ENCODE measurements at places on chromosomes 5 and 9. TPM values are rescaled to one million over a fixed set of nuclear protein-coding genes. Genes with fewer than 3 reads are reported as not detected.

- no peak for DNase-seq
These were observed 6.8 kb upstream of the GRAMD2B start for GRCh38 chr5:126416266-126416925.

DNA sequence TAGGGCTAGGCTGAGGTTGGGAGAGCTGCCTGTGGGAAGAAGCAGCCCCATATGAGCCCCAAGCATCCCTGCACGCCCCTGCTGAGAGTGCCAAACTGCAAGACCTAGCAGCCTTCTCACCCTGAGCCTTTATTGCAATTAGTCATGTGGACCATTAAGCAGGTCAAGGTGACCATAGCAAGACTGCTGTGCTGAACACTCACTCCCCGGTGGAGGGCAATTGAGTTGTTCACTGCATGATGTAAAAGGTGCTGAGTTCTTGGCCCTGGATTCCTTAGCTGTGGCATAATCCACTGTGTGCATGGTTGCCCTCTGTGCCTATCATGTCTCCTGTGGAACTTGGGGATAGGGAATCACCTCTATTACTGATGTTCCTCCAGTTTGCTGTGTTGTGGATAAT is 131.1 kb downstream of the FOXD1 start:
- no peak for DNase-seq

The KCTD16 gene
- 0.14 TPM for total RNA-seq

DNA sequence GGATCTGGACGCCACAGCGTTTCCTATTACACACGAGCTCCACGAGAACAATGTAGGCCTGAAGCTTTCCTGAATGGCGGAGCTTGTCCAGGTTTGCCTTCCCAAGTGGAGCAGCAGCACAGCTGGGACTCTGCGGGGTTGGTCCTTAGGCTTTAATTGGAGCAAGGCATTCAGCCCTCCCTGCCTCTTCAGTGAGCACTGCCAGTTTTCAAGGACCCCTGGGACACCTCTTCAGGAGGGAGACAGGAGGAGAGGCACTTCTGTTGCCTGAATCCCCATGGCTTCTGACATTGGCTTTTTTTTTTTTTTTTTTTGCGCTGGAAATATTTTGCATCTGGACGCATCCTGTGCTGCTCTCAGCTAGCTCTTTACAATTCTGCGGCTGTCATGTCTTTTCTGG is 179.4 kb downstream of the SEMA6A start:
- no peak for DNase-seq

- no peak for DNase-seq
These were observed 99.7 kb downstream of the SCAI start for GRCh38 chr9:125043631-125044030.

The LPAR1 gene
- 29.2 TPM for total RNA-seq

- no peak for DNase-seq
These were observed 221.8 kb downstream of the SNCAIP start for GRCh38 chr5:122533825-122534224.

The IFNA1 gene
- not detected for total RNA-seq

DNA sequence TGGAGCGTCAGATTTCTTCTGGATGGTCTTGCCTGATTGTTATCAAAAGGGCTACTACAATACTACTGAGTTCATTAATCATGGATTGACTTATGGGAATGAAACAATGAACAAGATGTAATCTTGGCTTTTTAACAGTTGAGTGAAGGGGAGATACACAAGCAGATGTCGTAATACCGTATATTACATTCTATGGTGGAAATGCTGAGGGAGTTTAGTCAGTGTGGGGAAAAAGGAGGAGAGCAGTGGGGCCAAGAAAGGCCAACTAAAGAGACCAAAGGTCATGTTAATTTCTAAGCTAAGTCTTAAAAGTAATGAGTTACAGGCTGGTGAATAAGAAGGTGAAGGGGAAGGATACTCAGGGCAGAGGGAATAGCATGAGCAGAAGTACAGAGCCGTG is 29.0 kb upstream of the PSAT1 start:
- no peak for DNase-seq

DNA sequence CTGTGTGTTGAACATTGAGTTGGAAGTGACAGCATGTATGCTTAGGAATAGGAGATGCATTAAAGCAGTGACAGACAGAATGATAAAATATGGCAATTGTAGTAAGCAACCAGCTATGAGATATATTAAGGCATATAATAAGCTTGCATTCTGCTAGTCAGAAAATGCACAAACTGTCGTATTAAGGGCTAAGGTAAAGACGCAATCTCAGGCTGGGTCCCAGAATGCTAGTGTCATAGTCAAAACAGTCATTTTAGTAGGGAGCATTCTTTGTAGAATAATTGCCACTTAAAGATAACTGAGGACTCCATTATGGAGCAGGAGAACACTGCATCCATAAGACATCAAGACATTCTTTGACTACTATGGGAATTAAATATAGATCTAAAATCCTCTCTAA is 1369.7 kb upstream of the C9orf72 start:
- no peak for DNase-seq

GRCh38 chr9:84750152-84750865 is 80.8 kb downstream of the NTRK2 start:
- DNase-seq: no peak

The SPOCK1 gene
- 11.5 TPM for total RNA-seq

DNA sequence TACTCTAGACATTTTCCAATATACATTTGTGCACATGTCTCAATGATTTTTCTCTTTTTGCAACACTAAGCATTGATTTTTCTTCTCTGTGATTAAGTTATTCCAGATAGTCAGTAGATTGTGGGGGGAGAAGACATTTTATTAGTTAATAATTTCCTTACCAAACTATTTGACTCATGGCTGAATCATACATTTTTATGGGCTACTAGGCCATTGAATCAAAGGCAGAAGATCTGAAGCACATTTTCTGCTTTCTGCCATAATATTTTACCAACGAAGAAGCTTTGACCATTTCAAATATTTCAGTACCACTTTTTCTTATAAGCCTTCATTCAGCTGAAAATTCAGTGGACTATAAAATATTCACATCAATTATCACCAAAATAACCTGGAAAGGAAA is 175.6 kb downstream of the IRX2 start:
- DNase-seq: no peak

The SPINK1 gene
- total RNA-seq: not detected

DNA sequence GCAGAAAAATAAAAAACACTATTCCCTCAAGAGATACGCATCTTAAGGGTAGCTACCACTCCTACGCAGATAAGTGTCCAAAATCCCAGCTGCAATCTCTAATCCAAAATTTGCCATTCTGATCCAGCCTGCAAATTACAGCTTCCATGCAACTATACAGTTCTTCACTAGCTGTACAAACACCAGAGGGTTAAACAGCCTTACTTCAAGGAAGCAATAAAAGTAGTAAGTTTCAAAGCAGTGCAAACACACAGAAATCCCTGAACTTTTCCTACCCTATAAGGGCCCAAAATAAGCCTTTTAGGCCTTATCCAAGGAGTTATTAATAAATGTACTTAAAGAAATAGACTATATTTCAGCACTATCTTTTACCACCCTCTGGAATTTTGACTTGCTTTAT is 39.5 kb downstream of the PWWP2A start:
- no peak for DNase-seq

The PLPPR1 gene
- total RNA-seq: 0.60 TPM

GRCh38 chr5:19655627-19656026 is 332.4 kb downstream of the CDH18 start:
- no peak for DNase-seq

The ERCC8 gene
- total RNA-seq: 15.3 TPM

The ZDHHC11 gene
- total RNA-seq: 1.2 TPM

DNA sequence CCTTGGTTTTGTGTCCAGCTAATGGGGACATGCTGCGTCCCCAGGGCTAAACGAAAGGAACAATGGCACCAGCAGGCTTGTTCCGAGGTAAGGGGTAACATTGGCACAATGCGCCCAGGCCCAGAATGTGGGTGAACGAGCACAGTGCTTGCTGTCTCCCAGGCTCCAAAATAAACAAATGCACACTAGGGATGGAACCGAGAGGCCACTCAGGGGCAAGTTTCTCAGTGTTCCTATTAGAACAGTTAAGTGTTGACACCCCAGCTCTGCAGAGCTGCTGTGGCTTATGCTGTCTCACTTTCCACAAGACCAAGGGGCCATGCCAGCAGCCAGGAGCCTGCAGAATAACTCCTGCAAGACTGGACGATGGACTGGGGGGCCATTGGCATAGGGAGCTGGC is 492.4 kb downstream of the GADD45G start:
- DNase-seq: no peak

DNA sequence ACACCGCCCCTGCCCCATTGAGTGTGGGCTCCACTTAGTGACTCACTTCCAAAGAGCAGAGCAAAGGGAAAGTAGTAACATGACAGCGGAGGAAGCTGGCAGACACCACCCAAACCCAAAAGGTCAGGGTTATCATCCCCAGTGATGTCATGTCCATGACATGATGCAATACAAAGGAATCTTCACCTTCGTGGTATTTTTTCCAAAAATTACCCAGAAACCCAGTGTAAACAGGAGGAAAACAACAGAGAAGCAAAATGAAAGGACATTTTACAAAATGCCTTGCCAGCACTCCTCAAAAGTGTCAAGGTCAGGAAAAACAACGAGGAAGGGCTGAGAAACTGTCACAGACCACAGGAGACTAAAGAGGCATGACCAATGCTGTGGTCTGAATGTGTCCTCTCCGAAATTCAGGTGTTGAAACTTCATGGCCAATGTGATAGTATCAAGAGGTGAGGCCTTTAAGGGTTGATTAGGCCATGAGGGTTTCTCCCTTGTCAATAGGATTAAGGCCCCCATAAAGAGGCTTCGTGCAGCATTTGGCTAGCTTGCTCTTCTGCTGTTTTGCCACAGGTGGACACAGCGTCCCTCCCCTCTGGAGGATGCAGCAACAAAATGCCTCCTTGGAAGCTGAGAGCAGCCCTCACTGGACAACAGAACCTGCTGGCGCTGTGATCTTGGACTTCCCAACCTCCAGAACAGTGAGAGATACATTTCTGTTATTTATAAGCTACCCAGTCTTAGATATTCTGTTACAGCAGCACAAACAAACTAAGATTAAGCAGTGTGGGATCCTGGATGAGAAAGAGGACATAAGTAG is 30.5 kb upstream of the MED10 start:
- DNase-seq: no peak

DNA sequence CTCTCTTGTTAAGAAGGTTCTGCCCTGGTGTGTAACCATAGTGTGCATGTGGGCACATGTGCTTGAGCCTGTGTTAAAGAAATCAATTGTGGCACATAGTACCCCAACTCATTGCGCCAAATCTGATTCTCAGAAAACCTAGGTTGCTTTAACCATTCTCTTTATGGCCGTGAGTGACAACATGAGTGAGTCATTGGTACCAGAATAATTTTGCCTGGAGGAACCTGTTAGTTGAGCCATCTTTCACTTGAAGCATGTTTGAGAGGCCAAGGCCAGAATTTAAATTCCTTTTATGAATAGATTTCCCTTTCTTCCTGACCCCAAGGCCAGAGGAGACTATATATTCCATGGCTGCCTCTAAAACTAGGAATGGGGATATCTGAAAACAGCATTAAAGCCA is 35.2 kb upstream of the SLC36A2 start:
- DNase-seq: no peak

Data from transverse colon (tissue), 4 donors.